CD4-positive, alpha-beta T cell (primary cell): ENCODE measurements at places on chromosomes 1 and 21. TPM values are rescaled to one million over a fixed set of nuclear protein-coding genes. Genes with fewer than 3 reads are reported as not detected.

DNA sequence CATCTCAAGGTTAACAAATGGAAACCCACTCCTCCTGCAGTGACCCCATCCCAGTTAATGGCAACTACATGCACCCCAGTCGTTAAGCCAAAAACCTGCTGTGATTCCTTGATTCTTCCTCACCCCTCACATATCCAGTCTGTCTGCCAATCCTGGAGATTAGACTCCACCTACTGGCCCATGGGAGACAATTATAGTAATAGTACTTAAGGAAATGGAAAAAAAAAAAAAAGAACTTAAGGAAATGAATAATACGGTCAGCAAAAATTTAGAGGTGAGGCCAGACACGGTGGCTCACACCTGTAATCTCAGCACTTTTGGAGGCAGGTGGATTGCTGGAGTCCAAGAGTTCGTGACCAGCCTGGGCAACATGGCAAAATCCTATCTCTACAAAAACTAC is 7.0 kb downstream of the NOL9 start:
- H3K27ac ChIP-seq, result peak overlapping the region; percentile 32
- H3K4me3 ChIP-seq, result no peak overlapping the region
- H3K36me3 ChIP-seq, result peaks cover 71% of the 10 kb centered on the region
- peaks cover 45% of the 10 kb centered on the region for H3K4me1 ChIP-seq

DNA sequence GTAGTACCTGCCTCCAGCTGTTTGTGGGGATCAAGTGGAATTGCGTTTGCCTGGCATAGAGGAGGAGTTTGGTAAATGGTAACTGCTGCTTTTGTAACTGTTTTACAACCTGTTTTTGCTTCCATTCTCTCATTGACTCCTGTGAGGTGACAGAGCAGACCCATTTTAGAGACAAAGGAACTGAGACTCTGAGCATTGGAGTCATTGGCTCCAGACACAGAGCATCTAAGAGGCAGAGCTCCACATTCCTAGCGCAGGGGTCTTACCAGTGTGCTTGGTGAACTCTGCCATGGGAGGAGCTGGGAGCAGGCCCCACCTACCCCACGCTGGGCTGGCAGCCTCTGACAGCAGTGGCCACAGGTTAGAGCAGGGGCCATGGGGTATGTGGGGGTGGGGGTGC is 2.4 kb downstream of the LDLRAP1 start:
- H3K36me3 ChIP-seq, result no peaks in the 10 kb centered on the region
- no peaks in the 10 kb centered on the region for H3K27me3 ChIP-seq
- no peak for DNase-seq
- peak overlapping the region; percentile 90 for H3K4me3 ChIP-seq

- no peak overlapping the region for H3K4me3 ChIP-seq
- no peak overlapping the region for H3K27ac ChIP-seq
- H3K36me3 ChIP-seq, result no peaks in the 10 kb centered on the region
- DNase-seq, result no peak
Measured at GRCh38 chr21:25509862-25510261, 97.4 kb downstream of the MRPL39 start.

GRCh38 chr1:234886081-234886984 is 242.3 kb downstream of the TOMM20 start:
- H3K36me3 ChIP-seq, result no peaks in the 10 kb centered on the region
- no peaks in the 10 kb centered on the region for H3K4me1 ChIP-seq
- no peaks in the 10 kb centered on the region for H3K27me3 ChIP-seq
- H3K27ac ChIP-seq, result no peak overlapping the region
- DNase-seq, result no peak

GRCh38 chr1:98099501-98099900 is 178.7 kb upstream of the DPYD start:
- no peaks in the 10 kb centered on the region for H3K4me1 ChIP-seq
- no peak overlapping the region for H3K27ac ChIP-seq
- no peaks in the 10 kb centered on the region for H3K36me3 ChIP-seq
- no peaks in the 10 kb centered on the region for H3K27me3 ChIP-seq
- DNase-seq, result no peak
- no peak overlapping the region for H3K4me3 ChIP-seq

CA14 gene
- not detected for total RNA-seq

HP1BP3 gene
- total RNA-seq, result 191 TPM

SLC22A15 gene
- total RNA-seq, result 0.22 TPM

SMYD3 gene
- 18.8 TPM for total RNA-seq
